ENCODE measurements at places on chromosomes 4 and X.

- no peak for DNase-seq
Measured at GRCh38 chr4:8392591-8393190, 47.8 kb downstream of the ACOX3 start.

DNA sequence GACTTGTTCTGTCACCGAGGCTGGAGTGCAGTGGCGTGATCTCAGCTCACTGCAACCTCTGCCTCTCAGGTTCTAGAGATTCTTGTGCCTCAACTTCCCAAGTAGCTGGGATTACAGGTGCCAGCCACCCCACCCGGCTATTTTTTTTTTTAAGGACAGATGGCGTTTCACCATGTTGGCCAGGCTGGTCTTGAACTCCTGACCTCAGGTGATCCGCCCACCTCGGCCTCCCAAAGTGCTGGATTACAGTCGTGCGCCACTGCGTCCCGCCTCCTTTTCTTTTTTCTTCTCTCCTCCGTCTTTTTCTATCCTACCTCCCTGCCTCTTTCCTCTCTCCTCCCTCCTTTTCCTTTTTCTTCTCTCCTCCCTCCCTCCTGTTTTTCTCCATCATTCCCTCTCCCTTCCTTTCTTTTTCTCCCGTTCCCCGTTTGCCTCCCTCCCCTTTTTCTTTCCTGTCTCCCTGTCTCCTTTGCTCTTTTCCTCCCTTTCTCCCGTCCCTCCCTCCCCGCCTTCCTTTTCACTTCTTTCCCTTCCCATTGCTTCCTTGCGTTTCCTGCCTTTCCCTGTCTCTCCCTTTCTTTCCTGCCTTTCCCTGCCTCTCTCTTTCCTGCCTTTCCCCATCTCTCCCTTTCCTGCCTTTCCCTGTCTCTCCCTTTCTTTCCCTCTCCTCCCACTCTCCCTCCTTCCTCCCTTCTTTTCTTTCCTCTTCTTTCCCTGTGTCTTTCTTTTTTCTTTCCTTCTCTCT lies 2.1 kb upstream of the SLC25A6 start:
- no peak for DNase-seq

- DNase-seq, result no peak
Measured at GRCh38 chr4:186204103-186204559, 12.8 kb downstream of the CYP4V2 start.

GRCh38 chr4:79598214-79598613 lies 190.2 kb upstream of the GK2 start:
- DNase-seq, result no peak

GRCh38 chrX:37712458-37712857 lies 26.9 kb downstream of the XK start:
- DNase-seq, result no peak

DNA sequence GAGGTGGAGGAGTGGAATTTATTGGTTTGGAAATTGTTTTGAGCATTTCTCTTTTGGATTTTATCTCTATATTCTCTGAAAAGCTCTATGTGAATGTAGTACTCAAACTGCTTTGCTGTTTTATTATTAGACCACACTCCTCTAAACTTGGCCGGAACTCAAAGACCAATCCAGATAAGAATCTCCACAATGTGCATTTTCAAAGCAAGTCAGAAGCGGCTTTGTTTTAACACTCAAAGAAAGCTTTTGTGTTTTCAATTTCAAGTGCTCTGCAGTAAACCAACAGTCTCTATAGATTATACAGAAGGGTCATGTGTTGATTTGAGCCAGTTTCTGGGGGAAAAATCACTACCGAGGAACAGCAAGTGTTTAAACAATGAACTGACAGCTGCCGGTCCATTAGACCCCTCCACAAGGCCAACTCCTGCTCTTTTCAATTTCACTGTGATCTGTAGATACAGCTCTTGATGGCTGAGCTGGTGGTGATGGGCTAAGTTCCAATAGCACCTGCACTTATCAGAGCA lies 79.4 kb downstream of the FTHL17 start:
- no peak for DNase-seq

DNA sequence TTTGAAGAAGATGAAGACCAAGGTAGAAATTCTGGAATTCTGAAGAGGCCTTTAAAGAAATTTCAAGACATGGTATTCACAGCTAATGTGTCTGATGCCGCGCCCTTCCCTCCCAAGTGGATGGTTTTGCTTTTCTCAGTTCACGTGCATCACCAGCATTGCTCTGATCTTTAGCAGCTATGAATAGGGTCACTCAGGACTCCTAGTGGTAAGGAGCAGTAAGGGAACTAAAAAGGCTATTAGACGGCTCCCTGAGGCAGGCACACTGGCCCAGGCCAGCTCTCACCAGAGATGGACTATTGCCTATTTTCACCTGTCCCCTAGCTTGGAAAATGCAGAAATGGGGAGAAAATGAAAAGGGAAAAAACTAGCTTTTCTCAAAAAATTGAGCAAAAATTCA lies 447.5 kb upstream of the RASGEF1B start:
- DNase-seq, result no peak

DNA sequence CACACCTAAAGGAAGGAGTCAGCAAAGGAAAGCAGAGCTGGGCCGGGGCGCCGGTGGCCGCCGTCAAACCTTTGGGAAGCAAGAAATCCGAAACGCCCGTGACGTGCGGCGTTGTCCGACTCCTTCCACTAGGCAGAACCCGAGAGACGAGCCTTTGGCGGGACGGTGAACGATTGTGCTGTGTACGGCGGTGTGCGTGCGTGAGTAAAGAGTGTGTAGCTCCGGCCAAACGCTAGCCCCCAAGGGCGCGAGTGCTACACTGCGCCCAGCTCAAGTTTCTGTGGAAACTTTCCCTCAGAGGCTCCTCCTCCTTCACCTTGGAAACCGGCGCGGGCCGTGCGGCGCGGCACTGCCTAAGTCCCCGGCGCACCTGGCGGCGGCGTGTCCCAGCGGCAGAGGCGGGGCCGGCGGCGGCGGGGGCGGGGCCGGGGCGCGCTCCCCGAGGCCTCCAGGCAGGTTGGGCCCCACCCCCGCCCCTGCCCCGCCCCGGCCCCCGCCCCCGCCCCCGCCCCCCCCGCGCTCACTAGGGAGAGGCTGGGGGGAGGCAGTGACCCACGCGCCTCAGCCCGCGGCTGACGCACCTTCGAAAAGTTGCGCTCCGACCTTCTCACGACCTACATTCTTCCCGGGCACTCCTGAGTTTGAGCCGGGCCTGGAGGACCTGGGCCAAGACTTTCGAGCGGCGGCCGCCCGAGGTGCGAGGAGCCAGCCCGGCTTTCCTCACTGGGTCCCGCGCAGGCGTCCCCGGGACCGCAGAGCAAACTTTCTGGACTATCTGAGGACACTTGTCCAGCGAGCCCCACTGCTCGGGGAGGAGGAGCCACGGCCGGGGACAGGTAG lies at the start of gene FHIP1A:
Gene FHIP1A (plus strand): TSS at position 547 of the 840 bp plus-strand sequence. CDS start 157,084 bp downstream, outside the sequence.
- DNase-seq, result peak; percentile 14

DNA sequence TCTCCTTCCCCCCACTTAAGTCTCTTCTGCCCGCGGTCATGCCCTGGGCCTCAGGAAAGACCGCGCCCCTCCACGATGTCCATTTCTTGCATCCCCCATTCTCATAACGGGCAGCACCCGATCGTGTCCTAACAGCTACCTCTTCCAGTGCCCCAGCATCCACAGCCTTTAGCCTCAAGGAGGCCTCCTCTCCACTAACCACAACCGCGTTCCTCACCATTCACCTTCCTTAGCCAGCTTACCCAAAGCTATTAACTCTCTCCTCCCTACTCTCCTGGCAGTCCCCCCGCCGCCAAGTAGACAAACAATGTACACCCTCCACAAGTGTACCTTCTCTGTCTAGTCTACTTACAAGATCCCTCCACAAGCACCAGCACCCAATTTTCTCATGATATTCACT lies 58.6 kb upstream of the PAGE5 start:
- DNase-seq, result no peak

- DNase-seq, result no peak
Measured at GRCh38 chrX:35726176-35726575, 72.0 kb upstream of the MAGEB16 start.

DNA sequence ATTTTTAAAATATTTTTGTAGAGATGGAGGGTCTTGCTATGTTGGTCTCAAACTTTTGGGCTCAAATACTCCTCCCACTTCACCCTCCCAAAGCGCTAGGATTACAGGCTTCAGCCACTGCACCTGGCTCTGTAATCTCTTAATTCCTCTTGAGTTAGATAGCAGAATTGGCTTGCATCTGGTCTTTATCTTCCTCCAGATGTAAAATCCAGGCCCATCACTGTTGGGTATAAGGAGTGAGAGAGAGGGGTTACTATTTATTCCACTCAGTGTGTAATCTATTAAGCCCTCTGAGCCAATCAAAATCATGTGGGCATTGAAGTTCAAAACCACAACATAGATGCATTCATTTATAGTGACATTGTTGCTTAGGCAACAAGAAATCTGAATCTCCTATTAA lies 33.9 kb downstream of the ANK2 start:
- no peak for DNase-seq

- DNase-seq, result no peak
Measured at GRCh38 chr4:148341980-148342800, 100.0 kb downstream of the NR3C2 start.

GRCh38 chrX:80388206-80388605 lies 32.0 kb upstream of the TENT5D start:
- no peak for DNase-seq

- DNase-seq, result no peak
Measured at GRCh38 chr4:168656055-168656660, 159.3 kb downstream of the PALLD start.

- no peak for DNase-seq
Measured at GRCh38 chrX:12936947-12937346, 30.5 kb downstream of the TLR8 start.

DNA sequence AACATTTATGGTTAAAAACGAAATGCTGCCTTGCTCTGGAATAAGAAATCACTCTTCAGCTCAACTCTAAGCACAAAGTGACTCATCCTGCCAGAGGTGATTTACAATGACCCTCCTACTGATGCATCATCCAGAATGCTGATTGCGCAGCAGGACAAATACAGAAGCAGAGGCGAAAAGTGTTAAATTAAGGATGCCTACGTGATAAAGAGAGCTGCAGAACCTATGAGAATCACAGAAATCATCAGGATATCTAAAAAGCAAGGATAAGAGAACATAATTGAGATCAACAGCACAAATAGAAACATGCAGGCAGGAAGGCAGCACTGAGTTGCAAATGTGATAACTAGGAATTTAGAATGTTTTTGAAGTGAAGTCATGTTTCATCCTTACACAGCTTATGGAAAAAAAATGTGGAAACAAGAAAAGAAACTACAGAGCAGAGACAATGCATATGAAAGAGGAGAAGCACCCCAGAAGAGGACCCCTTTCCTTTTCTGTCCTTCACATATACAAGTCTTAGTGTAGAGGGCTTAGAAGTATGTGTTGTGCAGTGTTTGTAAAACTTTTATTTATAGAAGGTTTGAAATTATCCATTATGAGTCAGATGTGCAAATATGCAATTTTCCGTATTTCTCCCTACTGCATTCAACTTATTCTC lies 188.4 kb downstream of the SLC7A11 start:
- DNase-seq, result no peak

DNA sequence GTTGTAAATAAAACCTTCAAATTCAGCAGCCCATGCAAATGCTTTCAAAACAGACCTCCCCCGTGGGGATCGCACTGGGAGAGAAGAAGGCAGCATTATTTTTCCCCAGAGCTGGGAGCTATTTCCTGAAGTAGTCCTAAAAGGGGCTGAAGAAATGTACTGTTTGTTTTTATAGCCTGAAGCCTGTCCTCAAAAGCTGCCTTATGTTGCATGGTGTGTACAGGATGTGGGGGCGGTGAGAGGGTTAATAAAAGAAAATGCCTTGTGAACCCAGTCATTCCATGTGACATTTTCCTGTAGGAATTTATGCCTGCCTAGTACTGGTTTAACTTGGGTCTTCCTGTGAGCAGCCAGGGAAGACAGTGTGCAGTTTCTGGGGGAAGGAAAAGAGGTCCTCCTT lies 144.1 kb downstream of the SOWAHB start:
- peak; percentile 68 for DNase-seq

DNA sequence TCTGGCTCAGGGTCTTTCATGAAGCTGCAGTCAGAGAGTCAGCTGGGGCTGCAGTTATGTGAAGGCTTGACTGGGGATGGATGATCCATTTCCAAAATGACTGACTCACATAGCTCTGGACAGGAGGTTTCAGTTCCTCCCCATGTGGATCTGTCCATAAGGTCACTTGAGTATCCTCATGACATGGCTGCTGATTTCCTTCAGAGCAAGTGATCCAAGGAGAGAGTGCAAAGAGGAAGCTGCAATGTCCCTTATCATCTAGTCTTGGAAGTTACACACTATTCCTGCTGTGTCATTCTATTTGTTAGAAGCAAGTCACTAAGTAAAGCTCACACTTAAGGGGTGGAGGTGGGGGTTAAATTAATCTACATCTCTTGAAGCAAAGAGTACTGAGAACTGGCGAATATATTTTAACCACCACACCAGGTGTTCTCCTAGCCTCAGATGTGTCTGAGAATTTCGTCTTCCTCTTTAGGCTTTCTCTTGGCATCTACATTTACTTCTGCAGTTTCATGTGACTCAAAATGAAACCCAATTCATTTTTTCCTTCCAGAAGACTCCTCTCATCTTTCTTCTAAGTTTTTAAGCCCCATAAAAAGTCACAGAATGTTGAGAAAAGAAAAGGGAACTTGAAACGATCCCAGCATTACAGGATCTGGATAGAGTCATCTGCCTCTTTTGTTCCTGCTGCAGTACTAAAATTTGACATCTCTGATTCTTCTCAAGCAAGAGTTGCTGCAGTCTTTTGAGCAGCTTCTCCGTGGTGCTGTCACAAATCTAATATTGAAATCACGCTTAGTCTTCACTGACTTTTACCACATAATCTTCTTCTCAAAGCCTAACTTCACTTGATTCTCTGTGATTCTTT lies 3.8 kb upstream of the GRPR start:
- DNase-seq, result no peak

- DNase-seq, result no peak
Measured at GRCh38 chr4:15729910-15730533, 27.2 kb downstream of the BST1 start.

DNA sequence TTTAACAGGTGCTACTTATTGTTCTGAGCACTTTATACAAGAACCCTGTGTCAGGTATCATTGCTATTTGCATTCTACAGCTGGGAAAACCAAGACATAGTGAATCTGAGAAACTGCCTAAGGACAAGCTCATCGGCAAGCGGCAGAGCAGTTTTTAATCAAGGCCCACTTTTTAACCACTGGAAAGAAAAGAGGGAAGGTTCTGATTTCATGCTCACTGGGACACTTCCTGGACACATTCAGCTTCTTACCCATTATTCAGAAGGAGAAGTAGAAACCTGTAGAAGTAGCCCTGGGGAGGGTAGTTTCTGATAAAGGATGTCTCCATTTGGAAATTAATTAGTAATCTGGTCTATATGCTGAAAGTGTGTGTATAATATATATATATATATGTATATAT lies 2.5 kb upstream of the LNX1 start:
- no peak for DNase-seq
